Smooth muscle cell of bladder (primary cell): ENCODE measurements at places on chromosomes 5 and 9. TPM values are rescaled to one million over a fixed set of nuclear protein-coding genes. Genes with fewer than 3 reads are reported as not detected.

Gene PCDHA9
- under 0.01 and 0.18 TPM in 2 replicates for total RNA-seq

Gene GARIN3
- total RNA-seq, result not detected in 2 replicates

Gene SMIM27
- 2.7 and 3.4 TPM in 2 replicates for total RNA-seq

Gene PLAC8L1
- 0.18 TPM in 1 of 2 replicates, not detected in the other for total RNA-seq

Gene FOXD4L6
- under 0.01 and 0.09 TPM in 2 replicates for total RNA-seq

Gene TMEM171
- 0.46 and 1.1 TPM in 2 replicates for total RNA-seq

Gene PWWP2A
- 15.8 and 16.7 TPM in 2 replicates for total RNA-seq

Gene FGF18
- total RNA-seq, result not detected in 2 replicates

Gene UBE2QL1
- under 0.01 and 0.18 TPM in 2 replicates for total RNA-seq

Gene PCDHB3
- 0.55 and 0.57 TPM in 2 replicates for total RNA-seq

Gene TMEFF1
- total RNA-seq, result 0.57 and 0.92 TPM in 2 replicates

Gene OTP
- not detected in 2 replicates for total RNA-seq

Gene ZDHHC11B
- under 0.01 and 0.09 TPM in 2 replicates for total RNA-seq

Gene ACOT12
- 0.74 and 2.1 TPM in 2 replicates for total RNA-seq

Gene CDC20B
- total RNA-seq, result under 0.01 TPM in 1 of 2 replicates, not detected in the other

Gene SLC6A7
- not detected in 2 replicates for total RNA-seq

Gene CCL19
- total RNA-seq, result not detected in 2 replicates

Gene FOXD4L3
- total RNA-seq, result not detected in 2 replicates

Gene ZCCHC9
- 33.7 and 39.8 TPM in 2 replicates for total RNA-seq

Gene CDH9
- 0.18 TPM in 1 of 2 replicates, not detected in the other for total RNA-seq

Gene CYFIP2
- 8.1 and 8.8 TPM in 2 replicates for total RNA-seq

Gene PCDHGA10
- total RNA-seq, result 4.3 and 5.4 TPM in 2 replicates

Gene KIF4B
- under 0.01 TPM in 1 of 2 replicates, not detected in the other for total RNA-seq

Gene TLX3
- not detected in 2 replicates for total RNA-seq

Gene SHLD3
- 1.8 and 2.5 TPM in 2 replicates for total RNA-seq

Gene SLC1A1
- 36.4 and 44.4 TPM in 2 replicates for total RNA-seq

Gene TPRN
- total RNA-seq, result 4.1 and 4.8 TPM in 2 replicates

Gene IL6ST
- total RNA-seq, result 951 and 1,471 TPM in 2 replicates

Gene ROR2
- 29.4 and 30.0 TPM in 2 replicates for total RNA-seq

Gene CORO2A
- 0.28 and 0.57 TPM in 2 replicates for total RNA-seq
